ENCODE measurements at places on chromosomes 16 and 17. TPM values are rescaled to one million over a fixed set of nuclear protein-coding genes. Genes with fewer than 3 reads are reported as not detected.

ANKFN1 gene
- not detected for total RNA-seq

RARA gene
- 94.6 TPM for total RNA-seq

MYO15A gene
- 1.6 TPM for total RNA-seq

CLEC18C gene
- total RNA-seq, result 0.88 TPM

CHRNE gene
- 11.8 TPM for total RNA-seq

MLKL gene
- 57.5 TPM for total RNA-seq

HBA2 gene
- total RNA-seq, result 9.9 TPM

LPCAT2 gene
- total RNA-seq, result 1.6 TPM

Data from natural killer cell (primary cell).